ENCODE measurements at places on chromosomes 7 and 10.

DNA sequence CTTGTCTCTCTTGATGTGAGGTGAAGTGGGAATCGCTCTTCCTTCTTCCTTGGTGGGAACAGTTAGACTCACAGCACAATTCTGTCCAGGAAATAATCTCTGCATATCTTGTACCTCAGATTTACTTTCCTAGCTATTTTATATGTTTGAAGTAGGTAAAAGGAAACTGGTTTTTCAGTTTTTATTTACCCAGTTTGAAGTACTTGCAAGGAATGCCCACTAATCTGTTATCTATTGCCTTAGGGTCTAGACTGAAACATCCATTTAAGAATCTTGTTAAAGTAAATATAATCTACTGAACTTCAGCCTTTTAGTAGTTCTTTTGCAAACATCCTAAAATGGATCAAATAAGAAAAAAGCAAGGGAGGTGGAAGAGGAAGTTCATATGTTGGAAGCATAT is 229.8 kb downstream of the KCND2 start:
- no peak for DNase-seq

DNA sequence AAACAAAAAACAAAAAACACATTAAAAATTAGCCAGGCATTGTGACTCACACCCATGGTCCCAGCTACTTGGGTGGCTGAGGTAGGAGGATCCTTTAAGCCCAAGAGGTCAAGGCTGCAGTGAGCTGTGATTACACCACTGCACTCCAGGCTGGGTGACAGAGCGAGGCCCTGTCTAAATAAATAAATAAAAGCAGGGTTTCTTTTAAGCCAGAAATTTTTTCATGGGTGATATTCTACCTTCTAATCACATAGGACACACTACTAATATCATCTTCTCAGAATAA is 14.2 kb upstream of the SVIL start:
- no peak for DNase-seq

DNA sequence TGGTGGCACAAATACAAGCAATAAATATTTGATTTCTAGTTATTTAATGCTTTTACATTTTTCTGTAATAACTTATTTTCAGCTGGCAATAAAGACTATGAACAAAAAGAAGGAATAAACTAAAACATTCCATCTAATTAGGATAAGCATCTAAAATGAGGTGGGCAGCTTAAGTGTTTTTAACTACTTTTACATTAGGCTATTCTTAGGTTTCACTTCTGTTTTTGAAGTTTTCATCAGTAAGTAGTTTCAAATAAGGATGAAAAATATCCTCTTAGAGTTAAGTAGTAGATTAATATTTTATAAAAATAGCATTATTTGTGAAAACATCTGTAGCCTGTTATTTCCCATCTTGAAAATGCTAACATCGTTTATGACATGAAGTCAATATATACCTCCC is 15.9 kb downstream of the NT5C2 start:
- no peak for DNase-seq

DNA sequence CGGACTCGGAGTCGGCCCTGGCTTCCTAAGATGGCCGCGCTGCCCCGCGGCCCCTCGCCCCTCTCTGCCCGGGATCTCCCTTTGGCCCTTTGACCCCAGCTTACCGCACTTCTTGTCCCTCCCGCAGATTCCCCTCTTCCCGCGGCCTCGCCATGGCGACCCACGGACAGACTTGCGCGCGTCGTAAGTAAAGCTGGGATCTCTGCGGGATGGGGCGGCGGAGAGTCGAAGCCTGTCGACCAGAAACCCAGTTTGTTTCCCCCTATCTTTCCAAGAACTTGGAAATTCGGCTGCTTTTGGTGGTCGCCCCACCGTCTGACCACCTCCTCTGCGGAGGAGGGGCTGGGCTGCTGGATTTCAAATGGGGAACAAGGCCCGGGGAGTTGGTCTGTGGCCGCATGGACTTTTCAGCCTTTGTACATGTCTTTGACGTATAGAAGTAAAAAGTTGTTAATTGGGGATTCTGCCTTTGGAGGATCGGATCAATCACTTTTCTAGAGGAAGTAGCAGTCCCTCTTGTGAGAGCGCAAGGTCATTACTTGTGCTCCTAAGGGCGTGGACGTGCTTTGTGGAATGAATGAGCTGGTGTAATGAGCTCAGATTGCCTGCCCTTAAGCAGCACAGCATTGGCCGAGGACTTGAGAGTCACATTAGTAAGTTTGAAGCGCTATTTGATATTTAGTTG is 553 bp downstream of the VDAC2 start:
- DNase-seq: no peak

- DNase-seq: no peak
Observed at GRCh38 chr10:119246862-119247549, 39.6 kb downstream of the GRK5 start.

GRCh38 chr7:40965774-40966173 is 737.1 kb downstream of the INHBA start:
- no peak for DNase-seq

All from activated CD8-positive, alpha-beta memory T cell treated with anti-CD3 and anti-CD28 coated beads for 1 hour (primary cell).